T-cell (primary cell): ENCODE measurements at places on chromosomes 11 and 22. TPM values are rescaled to one million over a fixed set of nuclear protein-coding genes. Genes with fewer than 3 reads are reported as not detected.

DNA sequence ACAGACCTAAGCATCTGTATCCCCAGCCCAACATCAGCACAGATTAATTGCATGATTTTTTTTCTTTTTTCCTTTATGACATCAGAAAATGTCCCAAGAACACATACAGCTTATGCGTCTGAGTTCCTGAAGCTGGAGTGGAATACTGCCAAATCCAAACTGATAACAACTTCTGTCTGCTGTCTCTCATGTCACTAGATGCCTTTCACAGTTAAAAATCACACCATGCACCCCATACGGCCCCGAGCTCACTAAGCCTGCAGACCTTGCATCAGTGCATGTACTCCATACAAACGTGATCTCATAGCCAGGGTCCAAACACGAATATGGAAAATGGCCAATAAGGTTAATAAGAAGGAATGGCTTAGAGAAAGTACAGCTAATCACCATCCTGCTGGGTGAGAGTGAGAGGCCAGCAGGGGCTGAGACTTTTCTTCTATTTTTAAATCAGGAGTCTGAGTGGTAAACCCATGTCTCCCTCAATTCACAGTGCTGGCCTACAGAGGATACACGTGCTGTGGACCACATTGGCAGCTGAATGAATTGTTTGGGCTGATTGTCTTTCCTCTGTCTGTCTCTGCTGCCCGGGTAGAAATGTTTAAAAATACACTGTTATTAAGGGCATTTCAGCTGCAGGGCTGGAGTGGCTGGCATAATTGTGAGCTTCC lies 350.6 kb upstream of the RAG2 start:
- no peak overlapping the region for H3K27ac ChIP-seq
- DNase-seq = no peak
- H3K27me3 ChIP-seq = no peaks in the 10 kb centered on the region
- no peak overlapping the region for H3K4me3 ChIP-seq
- H3K36me3 ChIP-seq = no peaks in the 10 kb centered on the region

DNA sequence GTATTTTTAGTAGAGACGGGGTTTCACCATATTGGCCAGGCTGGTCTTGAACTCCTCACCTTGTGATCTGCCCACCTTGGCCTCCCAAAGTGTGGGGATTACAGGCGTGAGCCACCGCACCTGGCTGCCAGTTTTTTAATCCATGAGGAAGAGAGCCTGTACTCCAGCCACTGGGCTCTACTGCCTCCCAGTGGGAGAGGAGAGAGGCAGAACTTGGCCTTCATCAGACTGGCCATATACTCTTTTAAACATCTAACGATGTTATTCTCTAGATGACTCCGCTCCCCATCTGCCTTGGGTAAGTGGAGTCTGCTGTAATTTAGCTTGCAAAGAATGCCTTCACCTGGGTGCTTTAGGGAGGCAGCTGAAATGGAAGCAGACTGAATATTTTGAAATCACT lies 34.6 kb downstream of the SLC6A5 start:
- H3K36me3 ChIP-seq = no peaks in the 10 kb centered on the region
- H3K27ac ChIP-seq = no peak overlapping the region
- no peak for DNase-seq

CDC42EP2 gene
- total RNA-seq = 0.78 TPM

GRCh38 chr11:68430801-68431200 lies 29.8 kb upstream of the PPP6R3 start:
- H3K36me3 ChIP-seq = peaks cover 23% of the 10 kb centered on the region
- no peak overlapping the region for H3K27ac ChIP-seq
- no peak overlapping the region for H3K4me3 ChIP-seq
- H3K4me1 ChIP-seq = no peaks in the 10 kb centered on the region

DNA sequence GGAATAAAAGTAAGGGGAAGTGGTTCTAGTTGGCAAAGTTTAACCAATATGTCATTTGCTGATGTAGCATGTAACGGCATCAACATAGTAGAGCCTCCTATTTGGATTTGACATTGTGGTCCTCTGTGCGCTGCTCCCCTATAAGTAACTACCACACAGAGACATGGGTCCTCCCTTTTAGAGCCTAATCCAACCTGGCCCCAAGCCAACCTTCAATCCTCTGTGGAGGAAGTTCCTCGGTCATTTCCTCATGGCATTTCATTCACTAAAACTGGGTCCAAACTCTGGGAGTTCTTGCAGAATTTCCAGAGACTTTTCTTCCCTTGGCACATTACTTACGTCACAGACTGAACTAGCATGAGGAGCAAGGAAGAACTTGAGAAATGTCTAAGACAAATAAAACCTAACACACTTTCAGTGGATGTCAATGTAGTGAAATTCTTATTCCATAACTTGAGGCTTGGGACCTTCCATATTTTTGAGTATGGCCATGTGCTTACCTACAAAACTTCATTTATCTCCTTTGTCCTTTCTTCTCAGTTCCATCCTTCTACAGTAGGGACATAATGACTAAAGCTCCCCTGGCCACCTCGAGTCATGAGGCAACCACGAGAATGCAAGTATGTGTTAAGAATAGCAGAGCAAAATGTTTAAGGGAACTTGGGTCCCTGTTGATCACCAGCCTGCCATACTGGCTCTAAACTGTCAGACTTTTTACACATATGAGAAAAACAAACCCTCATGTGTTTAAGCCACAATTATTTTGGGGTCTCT lies 34.7 kb downstream of the MMP20 start:
- DNase-seq = no peak
- H3K36me3 ChIP-seq = no peaks in the 10 kb centered on the region
- no peak overlapping the region for H3K4me3 ChIP-seq

SYNGR1 gene
- total RNA-seq = 4.3 TPM

DNA sequence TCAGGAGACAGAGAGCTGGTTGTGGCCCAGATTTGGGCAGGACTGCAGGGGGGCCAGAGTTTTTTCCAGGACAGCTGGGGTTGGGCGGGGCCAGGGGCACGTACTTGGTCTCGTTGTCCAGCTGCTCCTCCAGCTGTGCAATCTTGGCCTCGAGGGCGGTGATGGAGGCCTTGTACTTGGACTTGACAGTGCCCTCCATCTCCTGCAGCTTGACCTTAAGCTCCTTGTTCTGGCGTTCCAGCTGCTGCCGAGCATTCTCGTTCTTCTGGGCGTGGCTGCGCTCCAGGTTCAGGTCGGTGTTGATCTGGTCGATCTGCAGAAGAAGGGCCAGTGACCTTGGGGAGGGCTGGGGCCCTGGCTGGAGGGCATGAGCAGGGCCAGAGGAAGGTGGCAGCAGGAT lies 32.1 kb downstream of the APOL1 start:
- no peak overlapping the region for H3K27ac ChIP-seq
- H3K27me3 ChIP-seq = no peaks in the 10 kb centered on the region
- peaks cover 87% of the 10 kb centered on the region for H3K36me3 ChIP-seq
- peaks cover 48% of the 10 kb centered on the region for H3K4me1 ChIP-seq

DNA sequence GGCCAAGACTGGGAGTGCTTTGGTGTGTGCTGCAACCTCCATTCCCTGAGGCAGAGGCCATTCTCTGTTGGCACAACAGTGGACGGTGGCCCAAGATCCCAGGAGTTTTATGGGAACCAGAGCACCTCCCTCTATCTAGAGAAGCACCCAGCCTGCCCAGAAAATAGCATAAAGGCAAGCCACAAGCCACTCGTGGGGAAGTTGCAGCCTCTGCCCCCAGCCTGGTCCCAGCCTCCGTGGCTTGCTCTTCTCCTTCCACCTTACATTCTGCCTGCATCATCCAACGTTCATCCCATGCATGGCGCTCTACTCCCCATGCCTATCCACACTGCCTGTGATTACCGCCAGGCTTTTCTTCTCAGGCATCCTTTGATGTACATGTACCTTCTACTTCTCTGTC lies 15.8 kb downstream of the IL17RA start:
- no peak overlapping the region for H3K4me3 ChIP-seq
- no peaks in the 10 kb centered on the region for H3K27me3 ChIP-seq
- DNase-seq = no peak
- no peak overlapping the region for H3K27ac ChIP-seq

GRCh38 chr11:115256397-115257197 lies 247.6 kb downstream of the CADM1 start:
- peak; percentile 5 for DNase-seq
- H3K27me3 ChIP-seq = no peaks in the 10 kb centered on the region
- no peak overlapping the region for H3K4me3 ChIP-seq
- H3K36me3 ChIP-seq = no peaks in the 10 kb centered on the region

DNA sequence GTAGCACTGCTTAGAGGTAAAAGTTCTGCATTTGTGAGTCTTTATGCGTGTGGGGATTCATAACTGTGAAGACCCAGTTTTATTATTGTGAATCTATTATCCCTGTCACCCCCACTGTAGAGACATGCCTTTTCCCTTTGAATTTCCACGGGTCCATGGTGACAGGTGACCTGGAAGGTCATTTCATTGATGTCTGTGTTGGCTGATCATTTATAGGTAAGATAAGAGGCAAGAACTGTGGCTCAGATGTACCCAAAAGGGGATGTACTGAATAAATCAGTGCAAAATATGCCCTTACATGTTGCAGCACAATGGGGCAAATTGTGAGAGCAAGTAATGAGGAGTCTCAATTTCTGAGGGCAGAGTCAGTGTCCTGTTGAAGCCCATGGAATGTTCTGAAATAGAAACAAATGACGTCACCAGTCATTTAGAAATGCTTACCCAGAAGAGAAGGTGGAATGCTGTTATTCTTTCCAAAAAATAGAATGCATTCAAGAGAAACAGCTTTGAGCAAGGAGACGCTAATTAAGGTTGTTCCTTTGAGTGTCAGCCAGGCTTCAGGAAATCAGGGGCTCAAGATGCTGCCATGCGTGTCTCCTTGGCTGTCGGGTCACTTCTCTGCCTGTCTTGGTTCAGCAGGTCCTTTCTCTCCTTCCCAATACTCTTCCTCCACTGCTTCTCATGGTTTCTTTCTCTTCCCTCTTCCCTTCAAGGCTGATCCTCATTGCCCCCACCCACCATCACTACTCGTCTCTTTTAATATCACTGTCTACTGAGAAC lies 118.7 kb upstream of the E2F8 start:
- no peak overlapping the region for H3K4me3 ChIP-seq
- no peak for DNase-seq
- peaks cover 4% of the 10 kb centered on the region for H3K27me3 ChIP-seq
- H3K27ac ChIP-seq = no peak overlapping the region
- H3K4me1 ChIP-seq = no peaks in the 10 kb centered on the region

SPTBN2 gene
- total RNA-seq = not detected

- no peak overlapping the region for H3K4me3 ChIP-seq
- no peaks in the 10 kb centered on the region for H3K27me3 ChIP-seq
- no peaks in the 10 kb centered on the region for H3K4me1 ChIP-seq
- DNase-seq = no peak
- peaks cover 59% of the 10 kb centered on the region for H3K36me3 ChIP-seq
- no peak overlapping the region for H3K27ac ChIP-seq
Measured at GRCh38 chr11:111851636-111852035, 19.7 kb downstream of the ALG9 start.

- no peak for DNase-seq
- H3K27me3 ChIP-seq = no peaks in the 10 kb centered on the region
- H3K4me3 ChIP-seq = no peak overlapping the region
- peaks cover 13% of the 10 kb centered on the region for H3K36me3 ChIP-seq
- H3K27ac ChIP-seq = no peak overlapping the region
Measured at GRCh38 chr11:940496-941135, 14.9 kb downstream of the AP2A2 start.

MPPED1 gene
- total RNA-seq = not detected

OR10A2 gene
- not detected for total RNA-seq

SSTR3 gene
- 8.7 TPM for total RNA-seq

GRCh38 chr11:121304759-121305158 lies 12.2 kb downstream of the SC5D start:
- H3K4me3 ChIP-seq = no peak overlapping the region
- DNase-seq = no peak
- peaks cover 41% of the 10 kb centered on the region for H3K36me3 ChIP-seq
- H3K27me3 ChIP-seq = no peaks in the 10 kb centered on the region
- no peak overlapping the region for H3K27ac ChIP-seq

- H3K36me3 ChIP-seq = peaks cover 3% of the 10 kb centered on the region
- DNase-seq = no peak
- no peak overlapping the region for H3K27ac ChIP-seq
- no peaks in the 10 kb centered on the region for H3K27me3 ChIP-seq
- H3K4me1 ChIP-seq = no peaks in the 10 kb centered on the region
Measured at GRCh38 chr11:75913984-75914383, 99.0 kb downstream of the UVRAG start.

DNA sequence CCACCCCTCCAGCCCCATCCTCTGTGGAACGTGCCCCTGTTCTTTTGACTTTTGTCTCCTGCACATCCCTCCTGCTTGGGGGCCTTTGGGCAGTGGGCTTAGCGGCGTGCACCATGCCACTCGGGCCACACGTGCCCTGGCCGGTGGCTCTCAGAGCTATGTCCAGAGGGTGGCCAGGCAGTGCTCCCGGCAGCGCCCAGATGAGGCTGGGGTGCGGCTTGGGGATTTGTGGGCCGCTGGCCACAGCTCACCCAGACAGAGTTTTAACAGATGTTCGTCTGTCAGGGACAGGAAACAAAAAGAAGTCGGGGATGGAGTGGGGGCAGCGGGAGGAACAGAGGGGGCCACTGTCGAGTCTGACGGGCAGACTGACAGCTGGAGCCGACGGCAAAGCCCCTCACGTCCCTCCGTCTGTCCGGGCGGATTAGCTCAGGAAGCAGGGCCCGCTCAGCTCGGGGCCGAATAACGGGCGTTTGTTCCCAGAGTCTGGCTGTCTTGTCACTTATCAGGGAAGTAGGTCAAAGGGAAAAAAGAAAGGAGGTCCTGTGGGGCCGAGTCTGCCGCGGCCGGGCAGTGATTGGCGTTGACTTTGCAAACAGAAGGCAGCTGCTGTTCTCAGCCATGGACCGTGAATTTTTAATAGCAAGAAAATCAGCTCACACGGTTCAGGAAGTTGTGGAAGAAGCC lies 61.6 kb downstream of the LRP5 start:
- H3K27me3 ChIP-seq = peaks cover 16% of the 10 kb centered on the region
- H3K36me3 ChIP-seq = peaks cover 2% of the 10 kb centered on the region
- no peak overlapping the region for H3K4me3 ChIP-seq
- DNase-seq = no peak

- no peaks in the 10 kb centered on the region for H3K36me3 ChIP-seq
- peaks cover 7% of the 10 kb centered on the region for H3K4me1 ChIP-seq
- no peak overlapping the region for H3K4me3 ChIP-seq
- H3K27me3 ChIP-seq = peaks cover 43% of the 10 kb centered on the region
- no peak overlapping the region for H3K27ac ChIP-seq
Measured at GRCh38 chr22:45263463-45264269, 21.1 kb upstream of the UPK3A start.

- H3K27ac ChIP-seq = no peak overlapping the region
- no peaks in the 10 kb centered on the region for H3K4me1 ChIP-seq
- no peak overlapping the region for H3K4me3 ChIP-seq
- H3K27me3 ChIP-seq = no peaks in the 10 kb centered on the region
Measured at GRCh38 chr11:59573216-59573615, 42.4 kb downstream of the OSBP start.

DNA sequence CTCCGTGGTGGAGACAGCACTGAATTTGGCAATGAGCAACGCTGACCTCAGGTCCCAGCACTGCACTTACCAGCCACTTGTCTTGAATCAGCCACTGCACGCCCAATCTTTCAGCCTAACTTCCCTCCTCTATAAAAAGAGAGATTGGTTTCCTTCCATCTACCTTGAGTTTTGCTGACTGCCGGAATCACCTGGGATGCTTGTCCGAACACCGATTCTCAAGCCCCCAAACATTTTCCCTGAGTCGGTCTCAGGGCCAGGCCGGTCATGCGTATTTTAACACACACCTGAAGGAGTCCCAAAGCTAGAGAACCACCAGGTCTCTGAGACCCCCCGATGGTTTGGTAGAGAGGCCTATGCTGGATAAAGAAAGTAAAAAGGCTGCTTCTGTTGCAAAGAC lies 131.5 kb downstream of the SPATA19 start:
- no peak overlapping the region for H3K27ac ChIP-seq
- no peak for DNase-seq
- H3K4me1 ChIP-seq = no peaks in the 10 kb centered on the region
- H3K36me3 ChIP-seq = no peaks in the 10 kb centered on the region
